ENCODE measurements at places on chromosomes 2 and 18.
A peak's percentile ranks its signal among the peaks of the same experiment; 100 is the strongest.

GRCh38 chr18:58843688-58844035 is 21.0 kb upstream of the ZNF532 start:
- DNase-seq = peak; percentile 76

DNA sequence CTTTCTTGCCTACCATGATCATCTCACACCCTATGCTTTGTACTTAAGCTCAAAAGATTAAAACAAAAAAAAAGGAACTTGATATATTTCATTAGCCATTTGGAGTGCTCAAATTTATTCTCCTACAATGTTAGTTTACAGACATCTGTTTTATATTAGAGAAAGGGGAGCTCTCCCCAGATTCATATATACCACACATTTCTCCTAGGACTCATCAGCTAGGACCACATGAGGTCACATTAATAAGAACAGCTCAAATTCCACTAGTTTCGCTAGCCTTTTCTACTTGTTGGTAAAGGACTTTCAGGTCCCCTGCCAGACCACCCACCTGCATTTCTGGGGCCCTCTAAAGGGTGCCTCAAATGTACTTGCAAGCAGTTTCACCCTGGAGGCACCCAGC is 151.2 kb upstream of the MMADHC start:
- DNase-seq = no peak

- DNase-seq = peak; percentile 53
These were observed 292.7 kb downstream of the RNF144A start for GRCh38 chr2:7209757-7210555.

DNA sequence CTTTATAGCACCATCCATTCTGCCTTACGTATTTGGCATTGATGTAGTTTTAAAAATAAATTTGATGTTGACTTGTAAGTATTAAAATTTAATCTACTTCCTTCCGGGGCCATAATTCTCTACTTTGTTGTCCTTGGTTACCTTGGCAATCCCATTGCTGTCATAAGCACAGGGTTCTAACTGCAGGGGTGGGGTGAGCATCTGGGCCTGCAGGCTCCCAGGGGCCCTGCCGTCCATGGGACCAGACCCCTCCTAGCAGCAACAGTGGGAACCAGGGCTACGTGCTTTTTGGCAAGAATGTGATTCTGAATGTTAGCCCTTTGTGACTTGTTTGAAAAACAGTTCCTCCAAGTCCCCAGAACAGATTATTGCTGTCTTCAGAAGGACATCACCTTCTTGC is 4.9 kb downstream of the ASAP2 start:
- no peak for DNase-seq

DNA sequence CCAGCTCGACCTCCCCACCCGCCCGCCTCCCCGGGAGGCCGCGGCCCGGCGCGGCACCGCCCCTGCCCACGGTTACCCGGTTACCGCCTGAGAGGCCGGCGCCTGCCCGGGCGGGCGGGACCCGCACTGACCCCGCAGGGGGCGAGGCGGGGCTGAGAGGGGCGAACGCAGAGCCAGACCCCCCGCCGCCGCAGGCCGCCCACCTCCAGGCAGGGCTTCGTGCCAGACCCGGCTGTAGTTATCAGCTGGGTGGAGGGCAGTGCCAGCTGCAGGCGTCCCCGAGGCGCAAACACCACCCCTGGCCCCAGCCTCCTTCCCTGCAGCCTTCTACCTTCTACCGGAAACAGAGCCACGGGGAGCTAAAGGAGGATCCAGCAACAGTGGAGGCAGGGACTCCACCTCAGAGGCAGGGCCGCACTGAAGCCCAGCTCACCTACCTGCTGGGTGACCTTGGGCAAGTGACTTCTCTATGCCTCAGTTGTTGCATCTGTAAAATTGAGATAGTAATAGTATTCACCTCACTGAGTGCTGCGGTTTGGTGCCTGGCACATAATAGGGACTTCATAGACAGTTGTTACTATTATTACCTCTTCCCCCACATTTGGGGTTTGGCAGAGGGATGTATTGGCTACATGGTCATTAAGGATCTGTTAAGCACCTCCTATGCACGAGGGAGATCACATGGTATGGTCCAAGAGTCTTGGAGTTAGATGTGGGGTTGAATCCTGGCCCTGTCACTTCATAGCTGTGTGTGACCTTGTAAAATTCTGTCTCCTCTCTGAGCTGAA is 231.6 kb upstream of the SMAD2 start:
- peak; percentile 99 for DNase-seq

- DNase-seq = no peak
These were observed 868 bp downstream of the CGREF1 start for GRCh38 chr2:27117995-27118524.

- DNase-seq = no peak
These were observed 855.1 kb downstream of the TMEM182 start for GRCh38 chr2:103616891-103617290.

DNA sequence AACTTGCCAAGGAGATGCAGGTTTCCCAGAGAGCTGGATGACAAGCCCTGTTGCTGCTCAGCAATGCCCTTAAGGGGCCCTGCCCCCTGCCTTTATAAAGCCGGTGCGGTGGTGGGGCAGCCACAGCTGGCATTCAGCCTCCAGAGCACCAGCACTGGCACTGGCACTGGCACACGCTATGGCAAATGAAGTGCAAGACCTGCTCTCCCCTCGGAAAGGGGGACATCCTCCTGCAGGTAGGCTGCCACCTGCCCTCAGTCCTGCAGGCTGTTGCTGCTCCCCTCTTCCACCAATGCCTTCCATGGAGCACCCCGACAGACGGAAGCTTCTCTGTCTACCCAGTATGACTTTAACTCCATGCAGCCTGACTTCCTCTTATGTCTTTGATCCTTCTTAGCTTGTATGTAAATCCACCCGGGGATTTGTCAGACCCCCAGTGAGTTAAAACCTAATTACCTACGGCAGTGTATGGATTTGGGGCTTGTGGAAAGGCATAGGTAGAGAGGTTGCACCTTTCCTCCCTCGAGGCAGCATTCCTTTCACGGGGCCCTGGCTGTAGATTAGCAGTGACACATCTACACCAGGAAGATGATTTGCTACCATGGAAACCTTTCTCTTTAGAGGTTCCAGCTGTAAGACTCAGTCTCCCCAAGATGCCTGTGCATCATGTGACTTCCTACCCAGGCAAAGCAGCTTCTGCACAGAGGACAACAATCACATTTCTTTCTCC is at the start of gene DAPL1:
DAPL1 (plus strand) TSS at position 123 of the 730 bp plus-strand sequence; CDS start at position 179, 56 bp downstream.
- peak; percentile 69 for DNase-seq

DNA sequence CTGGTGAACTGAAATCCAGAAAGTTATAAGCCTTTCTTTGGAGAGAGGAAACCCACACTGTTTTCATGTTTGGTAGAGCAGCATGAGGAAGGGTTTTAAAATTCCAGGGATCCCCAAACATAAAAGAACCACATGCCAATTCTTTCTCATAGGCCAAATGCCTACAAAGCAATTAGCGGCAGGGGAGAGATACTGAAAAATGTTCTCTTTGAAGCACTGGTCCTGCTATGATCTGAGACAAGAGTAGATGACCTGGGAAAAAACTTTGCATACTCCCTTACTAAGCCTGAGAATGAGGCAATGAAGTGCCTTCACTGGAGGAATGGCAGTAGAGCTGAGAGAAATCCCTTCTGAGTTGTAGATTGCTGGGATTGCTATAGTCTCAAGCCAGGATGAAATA is 1261.7 kb downstream of the DSC3 start:
- DNase-seq = no peak
